ENCODE measurements at places on chromosomes 13 and 19. TPM values are rescaled to one million over a fixed set of nuclear protein-coding genes. Genes with fewer than 3 reads are reported as not detected.
A peak's percentile ranks its signal among the peaks of the same experiment; 100 is the strongest.

- no peak overlapping the region for H3K27ac ChIP-seq
- H3K27me3 ChIP-seq, result no peaks in the 10 kb centered on the region
- no peak for DNase-seq
These were observed 209.6 kb downstream of the VWA8 start for GRCh38 chr13:41751277-41751676.

GRCh38 chr13:97125810-97126738 lies 96.1 kb upstream of the MBNL2 start:
- peaks cover 63% of the 10 kb centered on the region for H3K4me1 ChIP-seq
- no peak overlapping the region for H3K4me3 ChIP-seq
- no peak for DNase-seq
- no peaks in the 10 kb centered on the region for H3K27me3 ChIP-seq

ONECUT3 gene
- total RNA-seq, result not detected

GRCh38 chr13:76939215-76939614 lies 9.1 kb upstream of the ACOD1 start:
- no peak for DNase-seq
- no peak overlapping the region for H3K27ac ChIP-seq
- H3K4me1 ChIP-seq, result peaks cover 14% of the 10 kb centered on the region
- H3K4me3 ChIP-seq, result no peak overlapping the region
- H3K36me3 ChIP-seq, result no peaks in the 10 kb centered on the region
- no peaks in the 10 kb centered on the region for H3K27me3 ChIP-seq

- H3K36me3 ChIP-seq, result no peaks in the 10 kb centered on the region
- DNase-seq, result no peak
- H3K27me3 ChIP-seq, result peaks cover 16% of the 10 kb centered on the region
- H3K27ac ChIP-seq, result no peak overlapping the region
- no peaks in the 10 kb centered on the region for H3K4me1 ChIP-seq
These were observed 54.2 kb upstream of the PTPRS start for GRCh38 chr19:5394551-5395505.

IER2 gene
- total RNA-seq, result 67.9 TPM

PODNL1 gene
- 3.3 TPM for total RNA-seq

ZNF414 gene
- 22.3 TPM for total RNA-seq

KLK14 gene
- not detected for total RNA-seq

KLK3 gene
- not detected for total RNA-seq

- H3K27me3 ChIP-seq, result no peaks in the 10 kb centered on the region
- no peaks in the 10 kb centered on the region for H3K4me1 ChIP-seq
- no peak overlapping the region for H3K4me3 ChIP-seq
- H3K27ac ChIP-seq, result no peak overlapping the region
- H3K36me3 ChIP-seq, result no peaks in the 10 kb centered on the region
These were observed 934.8 kb upstream of the SPRY2 start for GRCh38 chr13:81275666-81276258.

- peaks cover 12% of the 10 kb centered on the region for H3K4me1 ChIP-seq
- no peak overlapping the region for H3K4me3 ChIP-seq
- H3K27ac ChIP-seq, result no peak overlapping the region
- H3K27me3 ChIP-seq, result no peaks in the 10 kb centered on the region
- no peaks in the 10 kb centered on the region for H3K36me3 ChIP-seq
- DNase-seq, result no peak
These were observed 194.0 kb downstream of the NDFIP2 start for GRCh38 chr13:79674765-79675515.

PRR20B gene
- not detected for total RNA-seq

ATP4A gene
- total RNA-seq, result not detected

ANGPTL8 gene
- not detected for total RNA-seq

DNA sequence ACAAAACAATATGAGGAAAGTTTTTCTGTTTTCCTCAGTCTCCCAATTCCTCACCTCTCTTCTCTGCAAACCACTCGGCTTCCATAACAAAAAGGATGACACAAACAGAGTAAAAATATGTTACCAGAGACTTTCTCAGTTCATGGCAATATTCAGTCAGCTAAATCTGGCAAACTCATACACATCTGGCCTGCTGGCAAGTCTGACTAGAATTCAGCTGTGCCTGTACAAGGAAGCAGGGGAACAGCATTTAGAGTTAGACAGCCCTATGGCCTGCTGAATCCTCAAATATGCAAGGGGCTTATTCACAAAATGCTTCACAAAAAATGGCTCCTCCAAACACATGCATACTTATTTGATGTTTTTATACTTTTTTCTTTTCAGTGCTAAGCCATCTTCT lies 227.8 kb downstream of the ENOX1 start:
- H3K27me3 ChIP-seq, result no peaks in the 10 kb centered on the region
- H3K4me1 ChIP-seq, result no peaks in the 10 kb centered on the region
- H3K27ac ChIP-seq, result no peak overlapping the region
- DNase-seq, result no peak
- no peaks in the 10 kb centered on the region for H3K36me3 ChIP-seq

ZSCAN5C gene
- total RNA-seq, result not detected

WTIP gene
- total RNA-seq, result 2.7 TPM

LSR gene
- total RNA-seq, result 96.1 TPM

DNA sequence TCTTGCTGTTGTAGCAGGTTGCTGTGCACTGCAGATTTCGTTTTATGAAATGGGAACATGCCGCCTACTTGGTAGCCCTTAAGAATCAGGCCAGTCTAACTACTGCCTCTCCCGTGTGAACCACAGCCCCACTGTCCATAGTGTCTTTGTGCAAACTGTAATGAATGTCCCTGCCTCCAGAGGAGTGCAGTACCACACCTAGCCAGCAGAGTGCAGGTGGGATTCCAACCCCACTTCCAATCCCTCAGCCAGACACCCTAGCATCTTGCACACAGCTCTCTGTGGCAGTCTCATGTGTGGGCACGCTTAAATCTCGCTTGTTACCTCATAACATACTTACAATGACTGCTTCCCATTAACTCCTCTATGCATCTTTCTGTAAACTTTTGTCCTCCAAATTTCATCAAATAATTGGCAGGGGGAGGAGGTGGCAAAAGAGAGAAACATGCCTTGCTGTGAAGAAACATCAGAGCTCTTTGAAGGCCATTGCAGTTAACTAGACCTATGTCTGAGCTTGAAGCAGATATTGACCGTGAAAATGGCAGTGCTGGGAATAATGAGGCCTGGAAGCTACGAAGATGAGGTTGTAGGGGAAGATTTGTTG lies 47.2 kb downstream of the ZAR1L start:
- H3K27ac ChIP-seq, result no peak overlapping the region
- H3K4me3 ChIP-seq, result no peak overlapping the region
- no peaks in the 10 kb centered on the region for H3K27me3 ChIP-seq
- no peaks in the 10 kb centered on the region for H3K4me1 ChIP-seq
- peaks cover 35% of the 10 kb centered on the region for H3K36me3 ChIP-seq

GRCh38 chr19:48867123-48867745 lies 1.2 kb downstream of the PLEKHA4 start:
- H3K27ac ChIP-seq, result peak overlapping the region; percentile 71
- no peak for DNase-seq

ZNF792 gene
- 1.0 TPM for total RNA-seq

DNA sequence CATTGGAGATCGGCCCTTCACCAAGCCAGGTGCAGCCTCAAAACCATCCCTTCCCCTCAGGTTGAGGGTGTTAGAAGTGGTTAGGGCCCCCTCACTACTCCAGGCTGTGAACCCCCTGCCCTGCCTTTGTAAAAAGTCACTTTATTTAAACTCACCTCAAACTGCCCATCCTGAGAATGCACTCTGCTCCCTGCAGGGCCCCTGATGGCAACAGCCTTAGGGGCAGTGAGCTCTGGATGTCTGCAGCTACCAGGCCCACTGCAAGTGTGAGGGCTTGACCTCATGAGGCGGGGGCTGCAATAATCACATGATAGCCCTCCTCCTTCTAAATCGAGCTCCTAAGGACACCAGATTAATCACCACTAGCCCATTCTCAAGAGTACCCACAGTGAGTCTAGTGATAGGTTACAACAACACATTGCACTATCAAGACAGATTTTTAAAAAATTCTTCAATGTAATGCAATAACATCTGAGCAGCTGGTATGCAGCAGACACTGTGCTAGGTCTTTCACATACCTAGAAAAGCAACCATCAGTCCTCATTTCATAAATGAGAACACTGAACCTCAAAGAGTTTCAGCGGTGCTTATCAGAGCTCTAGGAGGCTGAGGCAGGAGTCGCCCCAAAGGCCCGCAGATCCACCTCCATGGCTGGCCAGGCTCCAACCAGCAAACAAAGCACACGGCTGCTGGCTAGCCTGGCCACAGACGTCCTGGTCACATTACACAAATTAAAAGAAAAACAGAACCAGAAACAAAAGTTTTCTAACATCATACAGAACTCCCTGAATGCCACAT lies 26.0 kb downstream of the SLC7A1 start:
- H3K27ac ChIP-seq, result peak overlapping the region; percentile 80
- no peak for DNase-seq
- H3K4me1 ChIP-seq, result no peaks in the 10 kb centered on the region
- no peaks in the 10 kb centered on the region for H3K27me3 ChIP-seq
- H3K36me3 ChIP-seq, result no peaks in the 10 kb centered on the region

RFXAP gene
- total RNA-seq, result 2.1 TPM

DNA sequence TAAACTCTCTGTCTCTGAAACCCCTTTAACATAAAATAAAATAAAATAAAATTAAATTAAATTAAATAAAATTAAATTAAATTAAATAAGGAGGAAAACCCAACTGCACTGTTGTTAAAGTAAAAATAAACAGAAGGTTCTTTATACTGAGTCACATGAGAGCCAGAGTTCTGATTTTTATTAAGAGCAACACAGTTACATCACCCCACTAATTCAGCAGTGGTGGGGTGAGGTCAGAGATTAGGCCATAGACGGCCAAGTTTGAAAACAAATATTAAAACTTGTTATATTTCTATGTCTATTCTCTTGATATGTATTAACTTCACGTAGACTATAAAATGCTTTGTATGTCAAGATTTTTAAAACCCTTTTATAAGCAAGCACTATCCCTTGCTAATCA lies 59.5 kb downstream of the MYCBP2 start:
- no peak overlapping the region for H3K27ac ChIP-seq
- no peaks in the 10 kb centered on the region for H3K4me1 ChIP-seq
- no peak overlapping the region for H3K4me3 ChIP-seq
- no peaks in the 10 kb centered on the region for H3K27me3 ChIP-seq
- H3K36me3 ChIP-seq, result no peaks in the 10 kb centered on the region

DNA sequence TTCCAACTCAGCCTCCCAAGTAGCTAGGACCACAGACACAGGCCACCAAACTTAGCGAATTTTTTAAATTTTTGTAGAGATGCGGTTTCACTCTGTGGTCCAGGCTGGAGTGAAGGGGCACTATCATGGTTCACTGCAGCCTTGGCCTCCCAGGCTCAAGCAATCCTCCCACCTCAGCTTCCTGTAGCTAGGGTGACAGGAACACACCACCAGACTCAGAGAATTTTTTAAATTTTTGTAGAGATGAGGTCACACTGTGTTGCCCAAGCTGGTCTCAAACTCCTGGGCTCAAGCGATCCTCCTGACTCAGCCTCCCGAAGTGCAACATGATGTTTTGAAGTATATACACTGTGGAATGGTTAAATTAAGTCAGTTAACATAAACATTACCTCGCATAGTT lies 263.6 kb downstream of the OXGR1 start:
- no peaks in the 10 kb centered on the region for H3K36me3 ChIP-seq
- no peak overlapping the region for H3K4me3 ChIP-seq
- no peak for DNase-seq
- no peaks in the 10 kb centered on the region for H3K27me3 ChIP-seq

CYP2A6 gene
- total RNA-seq, result not detected

DNA sequence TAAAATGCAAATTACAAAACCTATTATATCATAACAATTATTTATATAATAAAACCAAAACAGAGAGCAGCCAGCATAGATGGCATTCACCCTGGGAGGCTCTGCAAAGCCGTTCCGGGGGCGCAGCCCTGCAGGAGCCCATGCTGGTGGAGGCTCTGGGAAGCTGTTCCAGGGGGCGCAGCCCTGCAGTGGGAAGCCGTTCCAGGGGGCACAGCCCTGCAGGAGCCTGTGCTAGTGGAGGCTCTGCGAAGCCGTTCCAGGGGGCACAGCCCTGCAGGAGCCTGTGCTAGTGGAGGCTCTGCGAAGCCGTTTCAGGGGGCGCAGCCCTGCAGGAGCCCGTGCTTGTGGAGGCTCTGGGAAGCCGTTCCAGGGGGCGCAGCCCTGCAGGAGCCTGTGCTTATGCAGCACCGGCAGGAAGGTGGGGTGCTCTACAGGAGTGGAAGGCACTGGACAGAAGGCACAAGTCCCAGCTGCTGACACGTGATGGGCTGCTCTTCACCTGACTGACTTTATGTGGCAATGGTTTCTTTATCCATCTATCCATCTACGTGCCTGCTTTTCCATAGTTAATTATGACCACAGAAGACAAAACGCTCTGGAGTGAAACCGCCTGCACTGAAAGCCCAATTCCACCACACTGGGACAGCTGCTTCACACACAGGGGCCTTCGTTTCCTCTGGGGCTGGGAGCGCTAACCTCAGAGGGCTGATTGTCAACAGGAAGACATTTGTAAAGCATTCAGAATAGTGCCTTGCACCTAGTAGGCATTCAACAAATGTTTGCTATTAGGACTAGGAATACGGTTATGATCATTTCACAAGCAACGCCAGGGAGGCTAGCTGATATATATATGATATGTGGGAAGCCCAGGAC lies 23.7 kb downstream of the PCID2 start:
- no peaks in the 10 kb centered on the region for H3K27me3 ChIP-seq
- H3K4me3 ChIP-seq, result no peak overlapping the region
- no peaks in the 10 kb centered on the region for H3K4me1 ChIP-seq
- H3K27ac ChIP-seq, result no peak overlapping the region
- peaks cover 19% of the 10 kb centered on the region for H3K36me3 ChIP-seq

GRCh38 chr13:70604448-70604847 lies 496.2 kb upstream of the KLHL1 start:
- no peaks in the 10 kb centered on the region for H3K36me3 ChIP-seq
- no peak for DNase-seq
- H3K27ac ChIP-seq, result no peak overlapping the region
- H3K4me1 ChIP-seq, result no peaks in the 10 kb centered on the region

ERFL gene
- total RNA-seq, result not detected

GRCh38 chr13:113029487-113030258 lies 60.7 kb downstream of the MCF2L start:
- no peak overlapping the region for H3K27ac ChIP-seq
- no peaks in the 10 kb centered on the region for H3K36me3 ChIP-seq
- H3K27me3 ChIP-seq, result no peaks in the 10 kb centered on the region
- DNase-seq, result no peak
- H3K4me3 ChIP-seq, result no peak overlapping the region
- H3K4me1 ChIP-seq, result no peaks in the 10 kb centered on the region

NLRP4 gene
- not detected for total RNA-seq

SMIM24 gene
- not detected for total RNA-seq

MAP2K7 gene
- total RNA-seq, result 10.7 TPM

DNA sequence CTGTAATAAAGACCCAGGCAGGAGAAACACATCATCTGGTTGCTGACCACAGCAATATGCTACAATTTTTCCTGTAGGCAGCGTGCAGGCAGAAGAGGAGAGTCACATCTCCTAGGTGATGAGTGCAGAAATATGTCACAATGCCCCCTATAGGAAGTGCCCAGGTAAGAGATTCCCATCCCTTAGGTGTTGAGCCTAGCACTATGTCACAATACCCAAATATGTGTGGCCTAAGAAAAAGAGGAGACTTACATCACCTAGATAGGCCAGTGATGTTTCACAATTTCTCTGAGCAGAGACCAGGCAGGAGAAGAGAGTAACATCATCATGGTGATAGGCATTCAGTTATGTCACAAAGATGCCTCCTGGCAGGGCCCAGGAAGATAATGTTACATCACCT lies 49.4 kb upstream of the ZNF728 start:
- no peak for DNase-seq
- no peaks in the 10 kb centered on the region for H3K4me1 ChIP-seq
- no peaks in the 10 kb centered on the region for H3K27me3 ChIP-seq
- no peak overlapping the region for H3K4me3 ChIP-seq

Measured in esophagus squamous epithelium (tissue), 5 donors.